ENCODE measurements at places on chromosomes 3 and 15.

- DNase-seq, result no peak
Measured at GRCh38 chr15:51090753-51091152, 4.0 kb downstream of the TNFAIP8L3 start.

GRCh38 chr3:4823986-4824925, 155.0 kb upstream of the BHLHE40 start:
- no peak for DNase-seq

DNA sequence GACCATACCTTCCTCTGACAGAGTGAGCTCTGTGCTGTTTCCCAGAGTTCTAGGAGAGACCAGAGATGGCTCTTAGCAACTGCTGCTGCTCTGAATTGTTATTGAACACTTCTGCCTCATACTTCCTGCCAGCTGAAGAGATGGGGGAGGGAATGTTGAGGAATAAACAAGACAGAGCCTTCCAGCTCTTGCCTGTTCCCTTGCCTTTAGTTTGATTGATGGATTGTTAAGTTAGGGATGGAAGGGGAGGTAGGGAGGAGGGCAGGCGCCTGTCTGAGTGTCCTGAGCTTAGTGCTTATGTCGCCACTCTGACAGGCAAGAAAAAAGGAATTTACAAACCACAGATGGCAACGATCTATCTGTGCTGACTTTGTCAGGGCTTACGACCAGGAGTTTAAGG, 42.8 kb downstream of the ZNF609 start:
- DNase-seq, result no peak

DNA sequence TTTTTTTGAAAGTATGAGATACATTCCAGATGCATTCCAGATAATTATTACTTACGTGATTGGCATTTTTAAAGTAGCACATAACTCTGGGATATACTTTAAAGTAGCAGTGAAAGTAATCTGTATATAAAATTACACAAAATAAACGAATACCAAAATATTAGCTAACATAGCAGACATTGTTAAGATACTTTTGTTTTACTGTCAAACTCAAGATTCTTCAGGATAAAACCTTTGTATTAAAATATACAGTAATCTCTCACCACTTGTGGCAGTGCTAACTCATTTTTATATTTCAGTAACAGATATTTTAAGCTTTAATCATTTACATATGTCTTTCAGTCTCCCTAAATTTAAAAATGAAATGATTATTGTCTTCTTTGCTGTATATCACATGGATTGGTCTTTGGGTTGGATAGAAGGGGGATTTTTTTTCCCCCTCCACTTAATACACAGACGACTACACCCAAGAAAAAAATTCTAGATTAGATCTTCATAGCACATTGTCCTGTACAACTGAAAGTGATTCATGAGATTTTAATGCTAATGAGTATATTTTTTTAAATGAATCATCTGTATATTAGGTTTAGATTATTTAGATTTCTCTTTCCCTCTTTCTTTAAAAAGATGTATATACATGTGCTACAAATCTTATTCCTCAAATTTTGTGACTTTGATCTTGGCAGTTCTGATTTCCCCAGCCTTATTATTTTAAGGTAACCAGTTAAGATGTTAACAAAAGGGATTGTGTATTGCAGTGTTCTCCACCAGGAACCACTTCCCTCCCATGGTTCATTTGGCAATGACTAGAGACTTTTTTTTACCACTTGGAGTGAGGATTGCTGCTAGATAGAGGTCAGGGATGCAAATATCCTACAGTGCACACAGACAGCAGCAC, 24.5 kb upstream of the EBLN2 start:
- no peak for DNase-seq

- DNase-seq, result no peak
Measured at GRCh38 chr3:40524222-40524567, 565 bp upstream of the ZNF621 start.

DNA sequence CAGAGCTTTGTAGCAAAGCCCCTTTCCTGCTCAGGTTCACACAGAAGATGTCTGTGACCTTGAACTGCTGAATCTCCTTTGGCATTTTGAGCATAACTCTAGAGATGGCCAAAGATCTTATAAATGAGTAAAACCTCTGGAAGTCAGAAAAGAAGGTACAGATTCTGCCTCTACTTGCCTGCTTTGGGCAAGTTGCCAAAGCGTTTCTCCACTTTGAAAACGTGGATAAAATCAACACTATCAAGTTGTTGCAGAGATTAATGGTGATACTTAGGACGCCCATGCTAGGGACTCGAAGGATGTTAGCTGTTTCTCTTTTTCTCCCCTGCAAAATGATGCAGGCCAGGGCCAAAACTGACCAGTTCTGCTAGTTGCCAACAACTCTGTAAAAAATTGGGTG, 68.0 kb upstream of the CMTM7 start:
- DNase-seq, result no peak

GRCh38 chr3:42763021-42763420, 10.0 kb downstream of the CCDC13 start:
- no peak for DNase-seq

- DNase-seq, result no peak
Measured at GRCh38 chr3:115341208-115341607, 194.1 kb upstream of the ZBTB20 start.

DNA sequence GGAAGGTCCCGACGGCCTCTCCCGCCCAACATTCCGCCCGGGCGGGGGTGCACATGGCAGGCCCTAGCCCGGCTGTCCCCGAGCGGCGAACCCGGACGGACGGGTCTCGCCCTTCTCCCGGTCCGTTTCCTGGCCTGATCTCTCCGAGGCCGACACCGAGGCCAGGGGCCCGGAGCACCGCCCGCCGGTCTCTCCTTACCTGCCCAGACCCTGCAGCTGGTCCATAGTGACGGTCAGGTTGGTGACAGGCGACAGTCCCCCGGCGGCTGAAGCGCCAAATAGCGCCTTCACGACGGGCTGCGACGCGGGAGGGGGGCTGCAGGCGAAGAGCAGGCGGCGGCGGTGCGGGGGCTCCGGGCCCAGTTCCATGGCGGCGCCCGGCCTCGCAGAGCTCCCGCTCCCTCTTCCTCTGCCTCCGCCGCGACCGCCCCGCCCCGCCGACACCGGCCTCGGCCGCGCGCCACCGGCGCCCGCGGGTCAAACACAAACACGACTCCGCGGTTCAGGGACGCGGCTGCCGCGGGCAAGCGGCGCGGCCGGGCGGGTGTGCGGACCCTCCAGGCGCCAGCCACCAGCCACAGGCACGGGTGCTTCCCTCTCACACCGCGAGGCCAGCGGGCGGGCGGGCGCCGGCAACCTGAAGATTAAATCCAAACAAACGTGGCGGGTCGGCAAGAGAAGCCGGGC, 495 bp downstream of the CDC25A start:
- DNase-seq, result no peak

DNA sequence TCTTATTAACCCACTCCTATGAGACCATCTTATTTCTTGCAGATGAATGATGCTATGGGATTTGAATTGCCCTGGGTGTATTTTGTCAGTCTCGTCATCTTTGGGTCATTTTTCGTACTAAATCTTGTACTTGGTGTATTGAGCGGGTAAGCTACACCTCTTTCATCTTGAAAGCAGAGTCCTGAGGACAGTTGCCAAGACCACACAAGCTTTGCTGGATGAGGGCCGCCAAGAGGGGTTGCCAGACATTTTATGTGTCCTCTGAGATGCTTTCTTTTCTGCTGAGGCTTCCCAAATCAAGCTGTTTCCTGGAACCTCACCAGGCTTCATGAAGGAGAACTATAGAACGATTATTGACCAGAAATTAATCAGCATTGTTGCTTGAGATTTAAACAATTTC, 173.2 kb downstream of the CHDH start:
- no peak for DNase-seq

DNA sequence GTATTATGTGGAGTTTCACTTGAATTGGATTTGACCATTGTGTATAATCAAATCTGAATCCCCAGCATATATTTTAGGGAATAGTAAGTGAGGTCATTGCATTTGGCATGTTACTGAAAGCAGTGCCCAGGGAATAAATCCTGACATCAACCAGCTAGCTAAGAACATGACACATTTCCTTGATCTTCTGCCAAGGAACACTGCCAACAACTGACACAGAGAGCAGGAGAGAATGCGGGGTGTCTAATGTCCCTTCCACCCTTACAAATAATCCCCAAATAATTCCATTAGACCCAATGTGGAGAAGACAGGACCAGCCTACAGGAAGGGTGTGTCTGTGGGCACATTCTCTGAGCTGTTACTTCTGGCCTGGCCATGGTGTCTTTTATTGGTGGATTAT, 30.6 kb upstream of the UBE3A start:
- DNase-seq, result no peak

- no peak for DNase-seq
Measured at GRCh38 chr3:105527949-105528348, 161.2 kb downstream of the ALCAM start.

- DNase-seq, result no peak
Measured at GRCh38 chr15:46941241-46941640, 776.1 kb upstream of the SEMA6D start.

DNA sequence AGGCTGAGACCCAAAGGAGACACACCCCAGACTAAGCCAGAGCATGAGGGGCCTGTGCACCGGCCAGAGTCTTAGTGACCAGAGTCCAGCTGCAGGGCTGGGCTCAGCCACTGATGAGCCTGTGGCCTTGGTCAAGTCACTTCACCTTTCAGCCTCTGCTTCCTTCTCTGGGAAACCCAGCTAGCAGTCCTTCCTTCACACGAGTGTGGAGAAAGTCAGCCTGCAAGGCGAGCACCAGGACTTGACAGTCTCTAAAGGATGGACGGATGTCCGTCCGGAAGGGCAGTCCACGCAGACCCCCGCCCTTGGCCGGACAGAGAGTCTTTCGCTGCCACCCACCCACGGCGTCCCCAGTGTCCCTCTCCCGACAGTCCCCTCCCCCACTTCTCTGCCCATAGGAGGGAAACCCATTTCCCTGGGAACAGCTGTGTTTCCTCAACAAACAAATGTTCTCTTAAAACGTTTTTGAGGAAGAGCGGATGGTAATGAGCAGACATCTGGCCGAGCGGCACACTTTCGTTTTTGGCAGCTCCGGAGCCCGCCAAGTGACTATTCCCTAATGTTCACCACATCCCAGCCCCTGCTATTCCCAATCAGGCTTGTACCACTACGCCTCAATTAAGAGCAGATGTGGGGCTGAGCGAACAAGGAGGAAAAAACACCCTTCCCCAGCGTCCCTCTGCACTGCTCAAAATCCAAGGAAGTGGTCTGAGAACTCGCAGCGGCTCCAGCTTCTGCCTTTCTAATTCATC, 129.1 kb upstream of the SMAD3 start:
- DNase-seq, result no peak

- DNase-seq, result no peak
Measured at GRCh38 chr3:171013822-171014748, 12.4 kb downstream of the SLC2A2 start.

DNA sequence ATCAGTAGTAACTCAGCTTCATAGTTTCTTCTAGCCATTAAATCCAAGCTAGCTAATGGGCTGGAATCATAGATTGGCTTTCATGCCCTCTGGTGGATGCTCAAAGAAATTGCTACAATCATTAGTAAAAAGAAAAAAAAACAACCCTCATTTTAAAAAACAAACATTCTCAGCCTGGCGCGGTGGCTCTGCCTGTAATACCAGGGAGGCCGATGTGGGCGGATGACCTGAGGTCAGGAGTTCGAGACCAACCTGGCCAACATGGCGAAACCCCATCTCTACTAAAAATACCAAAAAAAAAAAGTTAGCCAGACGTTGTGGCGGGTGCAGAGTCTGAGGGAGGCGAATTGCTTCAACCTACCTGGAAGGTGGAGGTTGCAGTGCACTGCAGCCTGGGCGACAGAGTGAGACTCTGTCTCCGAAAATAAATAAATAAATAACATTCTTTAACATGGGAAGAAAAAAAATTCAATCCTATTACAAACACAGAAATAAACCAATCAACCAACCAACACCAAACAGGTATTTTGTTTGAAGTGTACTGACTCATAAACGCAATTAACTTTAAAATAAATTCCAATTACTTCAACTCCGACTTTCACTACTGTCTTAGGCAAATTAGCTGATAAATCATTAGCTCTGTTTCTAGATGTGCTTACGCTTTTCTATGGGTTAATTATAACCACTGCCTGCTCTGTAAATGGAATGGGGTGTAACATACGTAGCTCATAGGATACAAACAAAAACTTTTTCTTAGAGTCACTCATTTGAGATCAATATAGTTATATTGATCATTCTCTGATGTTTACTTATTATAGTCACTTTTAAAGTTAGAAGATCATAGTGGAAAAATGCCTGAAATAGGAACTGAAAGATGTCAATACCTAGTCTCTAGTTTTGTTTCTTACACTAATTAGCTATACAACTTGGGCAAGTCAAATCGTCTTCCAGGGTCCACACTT, 24.9 kb downstream of the TMEM207 start:
- peak; percentile 14 for DNase-seq

- DNase-seq, result no peak
Measured at GRCh38 chr3:55066551-55067047, 138.7 kb upstream of the LRTM1 start.

DNA sequence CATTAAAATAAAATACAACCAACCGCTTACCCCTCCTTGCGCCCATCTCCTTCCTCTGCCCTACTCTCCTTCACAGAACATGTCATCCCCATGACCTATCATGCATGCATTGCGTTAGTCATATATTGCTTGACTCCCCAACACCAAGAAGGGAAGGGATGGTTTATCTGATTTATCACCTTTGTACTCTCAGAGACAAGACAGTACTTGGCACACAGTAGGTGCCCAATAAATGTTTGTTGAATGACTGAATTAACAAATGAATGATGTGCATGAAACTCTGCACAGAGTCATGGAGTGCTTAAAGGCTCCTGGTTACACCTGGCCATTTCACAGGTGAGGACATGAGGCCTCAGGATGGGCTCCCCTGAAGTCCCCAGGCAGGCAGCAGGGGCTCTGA, 59.7 kb downstream of the IQSEC1 start:
- no peak for DNase-seq

- no peak for DNase-seq
Measured at GRCh38 chr15:66489179-66489791, 8.3 kb downstream of the SNAPC5 start.

All from GM18507 (cell line).